Pancreas (tissue), 10 donors: ENCODE measurements at places on chromosomes 7 and 10. TPM values are rescaled to one million over a fixed set of nuclear protein-coding genes. Genes with fewer than 3 reads are reported as not detected.

The SPDYE6 gene
- not detected for total RNA-seq

The MRC1 gene
- 2.4 TPM for total RNA-seq

GRCh38 chr10:191703-192518 lies 56.7 kb downstream of the ZMYND11 start:
- no peak for DNase-seq
- H3K4me1 ChIP-seq: peaks cover 4% of the 10 kb centered on the region

DNA sequence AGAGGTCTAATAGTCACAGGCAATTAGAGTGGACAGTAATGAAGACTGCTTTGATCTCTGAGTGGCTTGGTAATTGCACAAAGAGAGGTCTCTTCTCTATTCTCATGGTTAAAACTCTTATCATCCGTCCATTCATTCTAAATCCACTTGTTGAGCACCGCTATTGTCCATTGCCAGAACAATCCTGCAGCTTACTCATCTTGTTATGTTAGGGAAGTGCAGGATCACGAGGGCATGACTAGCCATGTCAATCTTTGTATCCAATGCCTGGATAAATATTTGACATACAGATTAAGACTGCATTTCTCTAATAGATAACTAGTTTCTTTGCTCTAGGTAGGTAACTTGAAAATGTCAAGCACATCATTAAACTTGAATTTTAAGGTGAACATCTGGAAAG lies 14.9 kb downstream of the SFTPD start:
- no peak overlapping the region for H3K27ac ChIP-seq
- H3K4me3 ChIP-seq: no peak overlapping the region
- no peaks in the 10 kb centered on the region for H3K36me3 ChIP-seq
- no peak for DNase-seq
- H3K27me3 ChIP-seq: no peaks in the 10 kb centered on the region

- H3K27ac ChIP-seq: no peak overlapping the region
- H3K4me3 ChIP-seq: no peak overlapping the region
- peaks cover 11% of the 10 kb centered on the region for H3K4me1 ChIP-seq
- H3K36me3 ChIP-seq: no peaks in the 10 kb centered on the region
- DNase-seq: no peak
Observed at GRCh38 chr10:58579011-58579655, 66.5 kb downstream of the BICC1 start.

The FRAT1 gene
- 2.6 TPM for total RNA-seq

GRCh38 chr7:2962865-2963264 lies 80.8 kb downstream of the CARD11 start:
- H3K27me3 ChIP-seq: no peaks in the 10 kb centered on the region
- no peaks in the 10 kb centered on the region for H3K36me3 ChIP-seq
- no peak overlapping the region for H3K27ac ChIP-seq
- H3K4me1 ChIP-seq: no peaks in the 10 kb centered on the region
- DNase-seq: no peak
